ENCODE measurements at places on chromosomes 5 and 9. TPM values are rescaled to one million over a fixed set of nuclear protein-coding genes. Genes with fewer than 3 reads are reported as not detected.

The HTR4 gene
- 1.8 TPM for total RNA-seq

The SPOCK1 gene
- total RNA-seq = 0.17 TPM

The MAP1B gene
- total RNA-seq = 5.0 TPM

The GGTA1 gene
- 2.4 TPM for total RNA-seq

The GABRA6 gene
- total RNA-seq = not detected

The PCDHB15 gene
- total RNA-seq = 0.59 TPM

The FBP2 gene
- not detected for total RNA-seq

The TTC23L gene
- total RNA-seq = 0.19 TPM

The STPG3 gene
- total RNA-seq = not detected

The IL9 gene
- not detected for total RNA-seq

The C9 gene
- total RNA-seq = 128 TPM

The BNC2 gene
- 0.67 TPM for total RNA-seq

The CTNNA1 gene
- total RNA-seq = 141 TPM
